Activated CD4-positive, alpha-beta memory T cell treated with anti-CD3 and anti-CD28 coated beads, Interleukin-2, amount 10 ng/mL, durations not matched to agents 7 days and 5 days (primary cell): ENCODE measurements at places on chromosomes 16 and 17.

- DNase-seq = no peak
- H3K27me3 ChIP-seq = no peaks in the 10 kb centered on the region
- no peaks in the 10 kb centered on the region for H3K36me3 ChIP-seq
- no peaks in the 10 kb centered on the region for H3K4me1 ChIP-seq
Measured at GRCh38 chr16:49899991-49900695, 44.2 kb upstream of the ZNF423 start.

DNA sequence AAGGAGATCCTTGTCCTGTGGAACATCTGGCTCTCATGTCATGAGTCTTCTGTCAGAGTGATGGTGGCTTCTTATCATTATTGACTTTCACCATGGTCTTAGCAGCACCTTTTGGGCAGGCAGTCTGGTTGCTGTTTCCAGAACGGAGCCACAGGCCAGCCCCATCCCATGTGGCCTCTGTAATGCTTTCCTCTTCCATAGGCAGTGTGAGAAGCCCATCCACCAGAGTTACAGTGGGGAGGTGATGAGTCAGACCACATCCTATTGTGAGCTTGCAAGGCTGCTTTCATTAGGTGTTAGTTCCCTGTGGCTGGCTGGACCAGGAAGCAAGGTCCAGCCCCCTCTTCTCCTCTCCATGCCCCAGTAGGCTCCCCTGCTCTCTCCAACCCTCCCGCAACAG, 30.8 kb upstream of the SPACA3 start:
- no peak for DNase-seq
- H3K27ac ChIP-seq = no peak overlapping the region
- no peak overlapping the region for H3K4me3 ChIP-seq
- peaks cover 7% of the 10 kb centered on the region for H3K4me1 ChIP-seq
- H3K36me3 ChIP-seq = no peaks in the 10 kb centered on the region
- H3K27me3 ChIP-seq = peaks cover 30% of the 10 kb centered on the region

GRCh38 chr16:28156056-28156680, 55.6 kb downstream of the XPO6 start:
- H3K36me3 ChIP-seq = peaks cover 73% of the 10 kb centered on the region
- H3K4me1 ChIP-seq = peaks cover 46% of the 10 kb centered on the region
- H3K27ac ChIP-seq = peak overlapping the region; percentile 26
- no peak for DNase-seq

DNA sequence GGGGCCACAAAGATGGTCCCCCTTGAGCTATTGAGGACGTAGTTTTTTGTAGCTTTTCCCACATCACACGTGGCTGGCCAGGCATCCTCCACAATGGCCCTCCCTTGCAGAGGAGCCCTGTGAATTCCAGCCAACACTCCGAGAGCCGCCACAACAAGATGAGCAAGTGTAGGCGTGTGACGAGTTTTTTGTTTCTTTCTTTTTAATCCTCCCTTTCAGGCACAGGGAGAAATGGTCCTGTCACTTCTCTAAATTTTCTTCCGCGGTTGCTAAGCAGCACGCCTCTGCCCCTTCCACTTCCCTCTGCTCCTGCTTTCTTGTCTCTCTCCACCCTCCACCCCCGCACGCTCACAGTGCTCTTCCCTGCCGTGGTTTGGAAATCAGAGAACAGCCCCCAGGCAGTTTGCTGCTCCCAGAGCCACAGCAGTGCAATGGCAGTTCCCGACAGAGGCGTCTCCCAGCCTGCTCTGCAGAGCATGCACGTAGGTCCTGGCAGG, 68.0 kb upstream of the MRTFB start:
- H3K4me3 ChIP-seq = no peak overlapping the region
- H3K36me3 ChIP-seq = no peaks in the 10 kb centered on the region
- DNase-seq = no peak
- H3K27me3 ChIP-seq = peaks cover 13% of the 10 kb centered on the region
- H3K4me1 ChIP-seq = peaks cover 12% of the 10 kb centered on the region

GRCh38 chr17:41734139-41734948, at the start of gene HAP1:
Gene HAP1, minus strand, starts transcription at chr17:41734643. Its CDS starts 9 bp downstream, at chr17:41734634.
- H3K36me3 ChIP-seq = no peaks in the 10 kb centered on the region
- H3K27ac ChIP-seq = no peak within 1 kb of the TSS
- no peak for DNase-seq
- peaks cover 12% of the 10 kb centered on the region for H3K4me1 ChIP-seq

- H3K36me3 ChIP-seq = no peaks in the 10 kb centered on the region
- peaks cover 7% of the 10 kb centered on the region for H3K27me3 ChIP-seq
- DNase-seq = no peak
Measured at GRCh38 chr16:85311741-85312140, 199.5 kb upstream of the CIBAR2 start.
